ENCODE measurements at places on chromosomes 2 and 18.

DNA sequence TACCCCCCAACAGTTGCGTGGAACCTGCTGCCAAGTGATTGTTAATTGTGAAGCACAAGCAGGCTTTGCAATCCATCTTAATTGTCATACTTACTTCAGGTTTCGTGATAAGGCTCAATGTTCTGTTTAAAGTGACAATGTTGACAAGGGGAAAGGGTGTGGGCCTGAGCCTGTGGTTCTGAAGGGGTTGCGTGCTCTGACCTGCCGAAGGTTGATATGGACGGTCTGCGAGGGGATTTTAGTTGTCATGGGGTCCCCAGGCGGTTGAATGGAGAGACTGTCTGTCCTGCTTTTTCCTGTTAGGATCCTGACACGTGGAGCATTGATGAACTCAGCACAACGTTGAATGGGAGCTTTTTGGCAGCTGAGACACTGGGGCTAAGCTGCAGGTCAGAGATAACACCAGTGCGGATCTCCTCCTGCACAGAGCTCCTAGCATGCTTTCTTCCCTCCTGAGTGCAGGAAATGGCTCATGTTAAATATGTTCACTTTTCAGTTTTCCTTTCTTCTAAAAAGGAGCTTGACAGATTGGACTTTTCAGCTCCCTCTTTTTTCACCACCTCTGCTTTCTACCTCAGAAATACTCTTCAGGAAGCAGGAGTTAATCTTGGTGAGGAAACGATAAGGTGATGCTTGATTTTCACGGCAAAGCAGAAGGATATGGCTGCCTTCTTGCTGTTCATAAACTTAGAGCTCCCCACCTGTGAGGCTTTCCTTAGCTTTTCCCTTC, 62.9 kb upstream of the ZEB2 start:
- DNase-seq, result no peak

GRCh38 chr2:136206613-136207012, 88.7 kb upstream of the CXCR4 start:
- no peak for DNase-seq

DNA sequence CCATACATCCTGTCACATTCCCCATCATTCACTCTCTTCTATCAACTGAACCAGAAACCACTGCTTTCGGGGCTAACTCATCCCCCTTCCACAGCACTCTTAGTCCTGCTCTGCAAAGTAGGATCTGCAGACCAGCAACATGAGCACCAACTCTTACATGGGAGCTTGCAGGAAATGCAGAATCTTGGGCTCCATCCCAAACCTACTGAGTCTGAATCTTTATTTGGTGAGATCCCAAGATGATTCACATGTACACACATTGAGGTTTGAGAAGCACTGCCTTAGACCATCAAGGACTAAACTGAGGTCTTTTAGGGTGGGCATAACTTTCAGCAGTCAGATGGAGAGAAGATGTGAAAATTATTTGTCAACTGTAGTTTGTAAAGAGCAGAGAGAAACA, 235.6 kb upstream of the EPHA4 start:
- no peak for DNase-seq

DNA sequence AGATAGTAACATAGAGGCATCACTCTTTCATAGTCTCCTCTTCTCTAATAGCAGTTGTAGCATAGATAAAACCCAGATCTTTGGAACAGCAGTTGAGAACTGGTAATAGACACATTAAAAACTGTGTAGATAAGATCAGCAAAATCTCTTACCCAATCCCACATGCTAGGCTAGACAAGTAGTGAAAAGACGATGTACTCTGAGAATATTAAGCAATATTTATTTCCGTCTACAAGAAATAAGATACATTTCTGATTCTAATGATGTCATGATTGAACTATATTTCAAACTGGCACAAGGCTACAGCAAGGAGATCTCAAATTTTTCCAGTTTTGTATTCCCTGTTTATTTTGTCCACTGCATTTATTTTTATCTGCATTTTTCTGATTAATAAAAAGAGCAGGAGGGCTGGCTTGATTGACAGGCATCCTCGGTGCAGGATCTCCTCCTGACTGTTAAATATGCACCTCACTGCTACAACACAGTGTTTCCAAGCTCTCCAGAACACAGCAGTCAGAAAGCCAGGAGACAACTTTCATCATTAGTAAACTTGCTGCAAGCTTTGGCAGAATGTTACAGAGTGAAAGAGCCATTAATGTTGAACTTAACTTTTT, 73.3 kb upstream of the ATIC start:
- no peak for DNase-seq

GRCh38 chr2:74290466-74291217, 52.6 kb downstream of the SLC4A5 start:
- peak; percentile 8 for DNase-seq

DNA sequence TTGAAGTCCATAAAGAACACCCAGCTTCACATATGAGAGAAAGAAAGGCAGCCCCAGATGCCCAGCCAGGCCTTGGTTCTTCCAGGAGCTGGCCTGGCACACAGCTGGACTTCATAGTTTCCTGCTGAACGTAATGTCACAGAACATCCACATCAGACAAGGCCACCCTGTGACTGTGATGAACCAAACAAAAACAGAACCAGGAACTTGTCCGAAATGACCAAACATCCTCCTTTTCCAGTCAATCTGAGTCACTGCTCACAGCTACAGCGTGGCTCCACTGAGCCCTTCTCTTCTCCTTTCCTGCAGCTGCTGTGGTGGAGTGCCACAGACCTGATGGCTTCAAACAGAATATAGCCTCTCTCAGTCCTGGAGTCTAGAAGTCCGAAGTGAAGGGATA, 45.4 kb upstream of the PAPOLG start:
- no peak for DNase-seq

DNA sequence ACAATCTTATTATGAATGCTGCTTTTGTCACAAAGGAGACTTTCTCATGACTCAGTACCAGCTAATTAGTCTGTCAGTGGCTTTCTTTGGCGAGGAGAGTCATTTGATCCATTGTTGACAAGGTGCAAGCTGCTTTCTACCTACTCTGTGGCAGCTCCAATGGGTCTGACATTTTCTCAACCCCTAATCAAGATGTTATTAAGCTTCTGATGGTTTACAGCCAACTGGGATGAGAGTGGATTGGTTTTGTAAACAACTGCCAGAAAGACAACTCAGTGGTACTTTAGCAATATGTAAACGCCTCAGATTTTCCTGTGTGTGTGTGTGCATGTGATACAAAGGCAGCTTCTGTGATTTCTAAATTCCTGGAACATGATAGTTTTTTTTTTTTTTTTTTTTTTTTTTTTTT, 8.2 kb upstream of the CLIP4 start:
- DNase-seq, result no peak

Measured in T-helper 22 cell (primary cell).